Natural killer cell (primary cell): ENCODE measurements at places on chromosomes 5 and 9.

DNA sequence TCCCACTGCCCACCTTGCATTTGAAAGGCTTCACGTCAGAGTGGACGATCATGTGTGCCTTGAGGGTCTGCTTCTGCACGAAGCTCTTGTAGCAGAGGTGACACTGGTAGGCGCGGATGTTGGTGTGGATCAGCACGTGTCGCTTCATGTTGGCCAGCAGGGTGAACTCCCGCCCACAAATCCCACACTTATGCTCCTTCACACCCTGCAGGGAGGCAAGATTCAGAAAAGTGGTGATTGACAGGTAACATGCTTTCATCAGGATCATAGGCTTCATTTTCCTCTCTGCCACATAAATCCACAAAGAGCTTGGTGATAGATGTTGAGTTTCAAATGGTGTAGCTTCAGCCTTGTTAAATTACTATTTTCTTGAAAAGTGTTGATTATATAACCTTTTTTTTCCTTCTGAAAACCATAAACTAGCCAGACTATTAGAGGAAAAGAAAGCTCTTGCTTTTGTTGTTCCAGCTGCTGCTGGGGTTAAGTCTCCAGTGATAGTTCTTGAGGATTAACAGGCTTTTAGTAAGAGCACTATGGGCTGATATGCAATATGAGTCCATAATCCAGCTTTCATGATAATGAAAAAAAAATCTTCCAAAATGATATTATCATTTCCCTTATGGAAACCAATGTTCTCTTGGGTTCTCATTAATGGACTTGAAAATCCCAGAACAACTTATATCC is 50.7 kb downstream of the ZNF366 start:
- DNase-seq: no peak

GRCh38 chr5:122415030-122415800 is 103.2 kb downstream of the SNCAIP start:
- no peak for DNase-seq

DNA sequence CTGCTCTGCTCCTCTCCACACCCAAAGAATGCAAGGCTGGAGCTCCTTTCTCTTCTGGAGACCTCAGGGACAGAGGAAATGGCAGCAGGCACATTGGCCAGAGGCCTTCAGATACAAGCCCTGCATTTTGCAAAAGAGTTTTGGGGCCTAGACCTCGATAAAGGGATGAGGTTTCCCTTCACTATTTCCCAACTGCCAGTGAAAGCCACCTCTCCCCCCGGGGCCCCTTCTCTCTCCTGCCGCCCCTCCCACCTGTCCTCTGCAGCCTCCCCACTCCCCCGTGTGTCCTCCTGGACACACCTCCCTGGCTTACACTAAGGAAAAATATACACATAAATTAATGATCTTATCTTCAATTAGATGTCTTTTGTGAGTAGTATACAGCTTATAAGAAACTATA is 21.3 kb upstream of the LMNB1 start:
- no peak for DNase-seq

- no peak for DNase-seq
Observed at GRCh38 chr5:173633304-173633703, 16.9 kb upstream of the BOD1 start.

GRCh38 chr9:102521097-102521755 is 473.9 kb upstream of the CYLC2 start:
- no peak for DNase-seq

GRCh38 chr9:89802781-89803355 is 198.1 kb downstream of the GADD45G start:
- DNase-seq: no peak

DNA sequence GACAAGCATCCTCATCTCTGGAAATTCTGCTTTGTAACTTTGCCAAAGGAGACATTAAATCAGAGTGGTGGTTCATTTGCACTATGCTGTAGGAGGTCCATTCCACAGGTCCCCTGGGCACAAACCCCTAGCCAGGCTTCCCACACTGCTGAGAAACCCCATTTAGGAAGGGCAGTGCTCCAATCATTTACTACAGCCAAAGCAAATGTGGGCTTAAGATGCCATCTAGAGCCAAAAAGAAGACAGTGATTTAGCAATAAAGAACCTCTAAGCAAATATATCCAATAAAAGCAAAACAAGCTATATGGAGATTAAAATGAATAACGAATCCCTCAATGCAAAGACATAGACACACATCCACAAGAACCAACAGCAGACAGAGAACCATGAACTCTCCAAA is 129.0 kb upstream of the ALDH1B1 start:
- no peak for DNase-seq

- no peak for DNase-seq
Observed at GRCh38 chr5:126543009-126543408, 52.0 kb downstream of the ALDH7A1 start.

DNA sequence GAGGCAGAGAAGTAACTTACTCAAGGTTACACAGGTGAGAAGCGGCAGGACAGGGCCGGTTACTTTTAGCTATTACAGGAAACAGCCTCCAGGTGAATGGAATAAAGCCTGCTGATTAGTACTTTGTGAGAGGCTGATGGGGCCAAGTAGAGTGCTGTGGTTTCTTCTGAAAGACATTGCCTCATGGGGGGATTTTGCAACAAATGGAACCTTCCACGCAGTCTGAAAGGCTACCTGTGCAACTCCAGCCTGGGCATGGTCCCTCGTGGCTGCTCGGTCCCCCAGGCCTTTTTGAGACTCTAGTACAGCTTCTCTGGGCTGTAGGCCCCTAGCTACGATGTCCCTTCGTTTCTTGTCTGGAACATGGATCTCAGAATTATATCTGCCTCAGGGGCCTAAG is 2.0 kb downstream of the TMEM268 start:
- DNase-seq: no peak

GRCh38 chr9:20732118-20732517 is 48.1 kb downstream of the FOCAD start:
- DNase-seq: no peak

GRCh38 chr5:33232731-33233505 is 207.8 kb upstream of the TARS1 start:
- DNase-seq: no peak

- no peak for DNase-seq
Observed at GRCh38 chr9:36871606-36872005, 162.5 kb downstream of the PAX5 start.

DNA sequence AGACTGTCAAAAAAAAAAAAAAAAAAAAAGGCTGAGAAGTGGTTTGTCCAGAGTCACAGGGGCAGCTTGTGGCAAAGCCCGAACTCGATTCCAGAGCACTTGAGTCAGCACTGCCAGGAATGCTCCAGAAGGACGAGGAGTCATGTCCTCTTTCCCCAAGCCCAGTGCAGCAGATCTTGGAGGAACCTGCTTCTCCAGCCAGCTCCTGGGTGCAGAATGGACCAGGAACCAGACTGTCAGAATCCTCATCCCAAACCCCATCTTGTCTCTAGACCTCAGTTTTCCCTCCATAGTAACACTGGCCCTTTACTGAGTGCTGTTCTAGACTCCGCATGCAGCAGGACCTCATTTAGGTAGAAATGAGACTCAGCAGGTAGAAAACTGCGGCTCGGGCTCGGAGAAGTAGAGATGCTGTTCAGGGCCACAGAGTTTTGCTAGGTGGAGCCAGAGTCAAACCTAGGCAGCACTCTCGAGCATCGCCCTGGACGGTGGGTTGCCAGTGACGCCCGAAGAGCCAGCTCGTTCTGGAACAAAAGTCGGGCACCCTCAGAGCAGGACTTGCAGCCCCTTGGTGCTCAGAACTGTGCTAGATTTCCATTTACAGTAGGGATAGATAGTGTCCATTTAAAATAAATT is 15.4 kb downstream of the CD74 start:
- no peak for DNase-seq

GRCh38 chr5:155316070-155316714 is 302.6 kb downstream of the KIF4B start:
- no peak for DNase-seq

GRCh38 chr9:134858051-134858841 is 22.4 kb upstream of the FCN2 start:
- DNase-seq: no peak

DNA sequence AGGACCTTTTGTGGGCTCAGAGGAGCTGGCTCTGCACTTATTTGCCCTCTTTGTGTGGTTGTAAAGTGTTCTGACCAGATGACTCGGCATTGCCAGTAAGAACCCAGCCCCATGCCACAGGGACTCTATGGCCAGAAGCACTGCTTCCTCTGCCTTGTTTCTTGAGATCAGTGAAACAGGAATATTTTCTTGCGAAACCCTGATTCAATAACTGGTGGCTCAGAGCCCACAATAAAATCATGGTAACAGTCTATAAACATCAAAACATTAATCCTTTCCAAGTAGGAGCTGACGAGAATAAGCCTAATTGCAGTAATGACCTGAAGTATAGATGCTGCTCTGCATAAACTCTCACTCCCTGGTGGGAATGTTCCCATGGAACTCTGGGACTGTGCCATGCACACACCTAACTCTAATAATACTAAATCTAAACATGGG is 344.3 kb downstream of the ZNF608 start:
- DNase-seq: no peak

- DNase-seq: no peak
Observed at GRCh38 chr9:15475923-15476536, 34.7 kb downstream of the PSIP1 start.

- DNase-seq: no peak
Observed at GRCh38 chr5:33422191-33422590, 18.6 kb upstream of the TARS1 start.

DNA sequence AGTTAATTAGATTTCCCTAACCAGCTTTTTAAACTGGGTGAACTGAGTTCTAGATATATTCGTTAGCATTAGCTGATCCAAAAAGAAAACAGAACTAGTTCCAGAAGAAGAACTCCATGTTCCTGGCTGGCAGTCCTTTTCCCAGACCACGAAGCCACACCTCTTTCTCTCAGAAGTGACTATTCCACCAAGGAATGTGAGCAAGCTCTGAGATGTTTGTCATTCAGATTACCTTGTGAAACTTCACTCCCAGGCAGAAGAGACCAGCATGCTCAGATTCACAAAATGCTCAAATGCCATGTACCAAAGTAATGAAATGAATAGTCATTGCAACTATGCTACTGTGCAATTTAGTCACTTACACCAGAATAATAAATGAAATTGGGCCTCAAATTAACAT is 4.4 kb upstream of the SSBP2 start:
- DNase-seq: no peak

DNA sequence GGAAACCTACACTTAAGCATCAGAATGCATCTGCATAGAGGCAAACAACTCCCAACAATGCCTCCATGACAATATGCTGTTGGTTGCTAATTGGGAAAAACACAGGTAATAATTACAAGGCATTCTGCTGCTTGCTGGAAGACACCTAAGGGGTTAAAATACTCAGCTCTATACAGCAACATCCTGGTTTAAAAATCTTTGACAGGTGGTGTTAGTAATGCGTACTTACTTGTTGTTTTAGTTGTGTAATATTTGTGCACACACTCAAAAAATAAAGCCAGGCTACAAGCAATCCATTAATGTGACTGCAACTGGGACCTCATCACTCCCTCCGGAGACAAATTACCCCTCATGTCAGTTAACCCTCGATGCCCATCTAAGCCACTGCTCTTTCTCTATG is 126.3 kb upstream of the ELL2 start:
- DNase-seq: no peak

- DNase-seq: peak; percentile 35
Observed at GRCh38 chr5:131538177-131538593, 96.8 kb downstream of the RAPGEF6 start.

DNA sequence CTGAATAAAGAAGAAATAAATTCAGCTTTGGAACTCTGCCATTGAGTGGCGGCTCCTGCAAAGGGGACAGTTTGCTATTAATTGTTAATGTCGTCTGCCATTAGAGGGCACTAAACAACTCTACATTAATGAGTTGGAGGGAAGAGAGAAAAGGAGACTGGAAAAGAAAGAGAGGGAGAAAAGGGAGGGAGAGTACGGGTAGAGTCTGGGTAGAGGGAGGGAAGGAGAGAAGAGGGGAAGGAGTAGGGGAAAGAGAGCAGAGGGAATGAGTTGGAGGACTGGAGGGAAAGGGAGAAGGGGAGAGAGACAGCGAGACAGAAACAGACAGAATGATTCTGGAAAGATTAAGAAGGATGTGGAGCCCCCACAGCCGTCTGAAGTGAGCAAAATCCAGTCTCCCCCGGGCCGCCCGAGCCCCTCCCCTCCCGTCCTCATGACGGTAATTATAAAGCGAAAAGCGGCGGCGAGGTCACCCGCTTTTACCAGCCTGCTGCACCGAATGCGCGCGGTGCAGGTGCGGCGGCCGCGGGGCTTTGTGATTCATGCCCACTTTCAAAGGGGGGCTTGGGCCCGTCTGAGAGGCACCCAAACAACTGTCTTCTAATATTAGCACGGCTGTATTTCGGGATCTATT is 1.9 kb upstream of the FST start:
- DNase-seq: no peak

DNA sequence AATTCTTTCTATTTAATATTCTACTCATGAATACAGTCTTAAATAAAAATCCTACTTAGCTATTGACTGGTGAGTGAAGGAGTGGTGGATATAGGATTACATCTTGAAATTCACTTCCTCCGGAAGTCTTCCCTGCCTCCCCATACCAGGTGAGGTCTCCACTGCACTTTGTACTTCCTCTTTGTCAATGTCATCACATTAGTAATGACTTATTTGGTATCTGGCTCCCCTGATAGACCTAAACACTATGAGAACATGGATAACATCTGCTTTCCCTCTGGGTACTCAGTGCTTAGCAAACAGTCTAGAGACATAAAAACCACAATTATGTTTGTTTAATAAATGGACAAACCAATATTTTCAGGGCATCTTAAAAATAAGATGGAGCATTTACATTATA is 532.1 kb downstream of the PDE4D start:
- DNase-seq: no peak

- no peak for DNase-seq
Observed at GRCh38 chr9:136690104-136690805, 3.0 kb upstream of the AGPAT2 start.

DNA sequence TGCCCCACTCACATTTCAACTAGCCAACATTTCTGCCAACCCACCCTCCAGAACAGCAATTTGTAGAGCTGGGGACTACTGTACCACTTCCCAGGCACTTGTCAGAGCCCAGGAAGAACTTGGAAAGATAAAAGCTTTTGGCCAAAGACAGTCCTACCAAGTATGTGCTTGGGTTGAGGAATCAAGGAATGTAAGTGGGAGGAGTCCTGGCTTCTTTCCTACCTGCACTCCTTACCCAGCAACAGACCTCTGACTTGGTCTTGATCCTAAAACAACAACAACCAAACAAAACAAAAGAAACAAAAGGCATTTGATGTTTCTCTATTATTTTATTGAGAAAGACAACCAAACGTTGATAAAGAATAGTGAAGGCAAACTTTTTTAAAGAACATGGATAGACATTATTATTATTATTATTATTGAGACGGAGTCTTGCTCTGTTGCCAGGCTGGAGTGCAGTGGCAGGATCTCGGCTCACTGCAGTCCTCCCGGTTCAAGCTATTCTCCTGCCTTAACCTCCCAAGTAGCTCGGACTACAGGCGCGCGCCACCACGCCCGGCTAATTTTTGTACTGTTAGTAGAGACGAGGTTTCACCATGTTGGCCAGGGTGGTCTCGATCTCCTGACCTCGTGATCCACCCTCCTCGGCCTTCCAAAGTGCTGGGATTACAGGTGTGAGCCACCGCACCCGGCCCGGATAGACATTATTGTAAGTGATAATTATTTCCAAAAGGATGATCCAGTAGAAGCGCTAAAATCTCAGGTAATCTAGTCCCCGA is 33.5 kb downstream of the ANXA2R start:
- DNase-seq: no peak

GRCh38 chr5:958701-959571 is 49.7 kb upstream of the NKD2 start:
- no peak for DNase-seq
